Stimulated activated CD4-positive, alpha-beta T cell treated with anti-CD3 and anti-CD28 coated beads, Interleukin-15, amount 100 ng/mL, for 48 hours (primary cell): ENCODE measurements at places on chromosomes 12 and 14.
A peak's percentile ranks its signal among the peaks of the same experiment; 100 is the strongest.

DNA sequence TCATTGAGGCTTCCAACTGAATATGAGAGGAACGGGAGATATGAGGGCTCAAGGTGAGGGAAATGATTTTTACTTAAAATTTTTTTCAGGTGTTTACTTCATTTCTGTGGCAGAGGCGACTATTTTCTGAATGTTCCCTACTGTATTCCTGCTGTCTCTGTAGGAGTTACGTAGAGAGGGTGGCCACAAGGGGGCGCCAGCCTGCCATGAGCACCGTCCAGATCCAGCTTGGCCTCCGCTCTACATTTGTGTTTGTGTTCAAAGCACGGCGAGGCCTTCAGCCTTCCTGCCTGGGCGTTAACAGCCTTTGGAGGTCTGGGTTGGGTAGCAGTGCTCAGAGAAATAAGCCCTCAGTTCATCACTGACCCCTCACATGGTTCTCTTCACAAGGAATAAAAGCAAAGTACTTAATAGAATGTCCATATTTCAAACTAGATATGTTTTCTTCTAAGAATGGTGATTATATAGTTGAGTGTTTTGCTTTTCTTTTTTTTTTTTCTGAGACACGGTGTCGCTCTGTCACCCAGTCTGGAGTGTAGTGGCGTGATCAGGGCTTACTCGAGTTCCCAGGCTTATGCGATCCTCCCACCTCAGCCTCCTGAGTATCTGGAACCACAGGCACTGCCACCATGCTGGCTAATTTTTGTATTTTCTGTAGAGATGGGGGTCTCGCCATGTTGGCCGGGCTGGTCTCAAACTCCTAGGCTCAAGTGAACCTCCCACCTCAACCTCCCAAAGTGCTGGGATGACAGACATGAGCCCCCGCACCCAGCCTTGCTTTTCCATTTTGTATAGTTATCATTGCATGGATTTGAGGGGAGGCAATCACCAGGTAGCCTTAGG is 22.3 kb downstream of the CKB start:
- DNase-seq = peak; percentile 73

GRCh38 chr12:77382096-77382742 is 316.9 kb upstream of the E2F7 start:
- DNase-seq = no peak

GRCh38 chr12:112514926-112515642 is 96.3 kb downstream of the PTPN11 start:
- no peak for DNase-seq

DNA sequence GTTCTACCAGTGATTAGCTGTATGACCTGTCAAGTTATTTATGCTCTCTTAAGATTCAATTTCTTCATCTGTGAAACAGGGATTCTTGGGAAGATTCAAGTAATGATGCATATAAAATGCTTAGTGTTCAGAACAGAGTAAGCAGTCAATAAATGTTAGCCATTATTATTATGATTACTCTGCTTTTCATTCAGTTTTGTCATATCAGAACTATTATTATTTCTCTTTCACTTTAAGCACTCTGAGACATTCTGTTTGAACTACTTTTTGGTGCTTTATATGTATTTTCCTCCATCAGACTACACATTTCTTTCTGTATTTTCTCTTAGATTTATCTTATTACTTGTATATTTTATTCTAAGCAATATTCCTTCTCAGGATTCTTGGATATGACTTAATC is 81.2 kb downstream of the CFAP54 start:
- DNase-seq = no peak

DNA sequence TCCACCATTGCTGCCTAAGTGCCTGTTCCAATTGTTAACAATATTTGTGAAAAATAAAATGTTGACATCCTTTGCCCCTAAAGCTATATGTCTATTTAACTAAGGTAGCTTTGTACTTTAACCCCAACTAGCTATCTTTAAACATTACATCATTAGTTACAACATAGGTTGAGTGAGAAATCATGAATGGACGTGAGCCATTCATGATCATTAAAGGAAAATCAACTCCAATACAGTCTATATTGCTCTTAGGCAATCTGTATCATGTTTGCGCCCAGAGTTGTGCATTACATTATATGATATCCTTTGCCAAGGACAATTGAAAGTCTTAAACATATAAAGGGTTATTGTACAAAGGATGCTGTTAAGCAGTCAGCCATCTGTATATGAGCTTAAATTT is 269.6 kb downstream of the ALX1 start:
- DNase-seq = no peak

- no peak for DNase-seq
Measured at GRCh38 chr14:71623939-71624338, 308.3 kb upstream of the RGS6 start.

DNA sequence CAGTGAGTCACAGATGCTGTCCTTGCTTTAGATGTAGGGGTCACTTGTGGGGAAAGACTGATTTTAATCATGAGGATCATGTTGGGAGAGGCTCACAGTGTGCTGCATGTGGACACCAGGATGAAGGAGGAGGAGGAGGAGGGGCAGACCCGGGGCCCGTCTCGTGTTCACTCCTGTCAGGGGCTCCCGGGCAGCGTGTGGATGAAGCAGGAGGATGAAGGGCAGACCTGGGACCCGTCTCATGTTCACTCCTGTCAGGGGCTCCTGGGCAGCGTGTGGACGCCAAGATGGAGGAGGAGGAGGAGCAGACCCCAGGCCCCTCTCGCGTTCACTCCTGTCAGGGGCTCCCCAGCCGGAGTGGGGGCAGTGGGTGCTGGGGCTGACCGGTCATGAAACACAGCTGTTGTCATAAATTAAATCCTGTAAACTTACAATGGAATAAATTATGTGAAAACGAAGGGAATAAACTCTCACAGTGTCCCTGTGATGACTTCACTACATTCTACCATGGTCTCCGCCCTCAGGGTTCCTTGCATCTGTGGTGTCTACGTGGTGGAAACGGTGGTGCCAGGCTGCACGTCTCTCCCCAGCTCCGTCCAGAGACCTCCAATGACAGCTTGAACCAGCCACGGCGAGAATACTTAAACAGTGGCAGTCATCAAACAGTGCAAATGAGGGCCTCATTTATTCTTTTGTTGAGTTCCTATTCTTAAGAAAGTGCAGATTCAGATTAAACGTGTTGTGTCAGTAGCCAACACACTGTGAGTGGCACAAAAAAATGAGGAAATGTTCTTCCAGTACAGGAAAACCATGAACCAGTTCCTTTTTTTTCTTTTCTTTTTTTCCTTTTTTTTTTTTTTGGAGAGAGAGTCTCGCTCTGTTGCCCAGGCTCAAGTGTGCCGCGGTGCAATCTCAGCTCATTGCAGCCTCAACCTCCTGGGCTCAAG is 37.7 kb upstream of the SFSWAP start:
- no peak for DNase-seq

GRCh38 chr14:98919434-98919833 is 352.6 kb downstream of the BCL11B start:
- no peak for DNase-seq

GRCh38 chr14:54040846-54041245 is 84.2 kb upstream of the BMP4 start:
- DNase-seq = no peak

- DNase-seq = no peak
Measured at GRCh38 chr14:75047506-75047905, 3.8 kb downstream of the MLH3 start.

- no peak for DNase-seq
Measured at GRCh38 chr12:107967170-107967569, 161.9 kb upstream of the WSCD2 start.

DNA sequence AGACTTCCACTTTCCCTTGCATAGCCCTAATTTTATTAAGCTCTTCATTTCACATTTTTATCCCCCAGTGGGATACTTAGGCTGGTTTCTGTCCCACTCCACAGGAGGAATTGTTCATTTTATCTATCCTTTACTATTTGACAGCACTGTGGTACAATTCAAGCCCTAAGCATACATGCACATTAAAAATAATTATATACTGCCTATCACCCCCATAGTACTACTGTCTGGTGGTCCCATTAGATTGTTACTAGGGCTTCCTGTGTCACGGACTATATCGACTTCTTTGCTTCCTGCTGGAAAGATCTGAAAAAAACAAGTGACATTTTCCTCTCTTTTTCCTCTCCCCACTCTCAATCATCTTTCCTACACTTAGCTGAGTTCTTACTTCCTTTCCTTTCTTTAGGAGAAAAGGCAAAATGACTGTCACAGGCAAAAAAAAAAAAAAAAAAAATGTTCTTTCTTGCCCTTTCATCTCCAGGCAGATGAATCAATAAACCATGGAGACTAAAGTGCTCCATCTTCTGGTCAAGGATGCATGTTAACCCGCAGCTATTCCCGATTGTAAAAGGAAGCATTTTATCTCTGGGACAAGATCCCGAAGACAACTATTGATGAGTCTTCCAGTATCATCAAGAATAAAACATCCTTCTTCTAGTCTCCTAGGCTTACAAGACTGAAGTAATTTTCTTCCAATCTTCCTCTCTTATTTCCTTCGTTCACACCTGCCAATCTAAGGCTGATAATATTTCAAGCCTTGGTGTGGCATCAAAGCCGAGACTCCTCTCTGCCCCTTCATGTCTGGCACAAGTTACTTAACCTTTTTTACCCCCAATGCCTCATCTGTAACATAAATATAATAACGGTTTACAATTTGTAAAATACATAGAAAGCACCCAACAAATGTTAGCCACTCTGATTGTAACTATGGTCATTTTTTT is 94.4 kb upstream of the PLEKHG7 start:
- no peak for DNase-seq

- no peak for DNase-seq
Measured at GRCh38 chr14:33505963-33506329, 444.9 kb downstream of the EGLN3 start.

DNA sequence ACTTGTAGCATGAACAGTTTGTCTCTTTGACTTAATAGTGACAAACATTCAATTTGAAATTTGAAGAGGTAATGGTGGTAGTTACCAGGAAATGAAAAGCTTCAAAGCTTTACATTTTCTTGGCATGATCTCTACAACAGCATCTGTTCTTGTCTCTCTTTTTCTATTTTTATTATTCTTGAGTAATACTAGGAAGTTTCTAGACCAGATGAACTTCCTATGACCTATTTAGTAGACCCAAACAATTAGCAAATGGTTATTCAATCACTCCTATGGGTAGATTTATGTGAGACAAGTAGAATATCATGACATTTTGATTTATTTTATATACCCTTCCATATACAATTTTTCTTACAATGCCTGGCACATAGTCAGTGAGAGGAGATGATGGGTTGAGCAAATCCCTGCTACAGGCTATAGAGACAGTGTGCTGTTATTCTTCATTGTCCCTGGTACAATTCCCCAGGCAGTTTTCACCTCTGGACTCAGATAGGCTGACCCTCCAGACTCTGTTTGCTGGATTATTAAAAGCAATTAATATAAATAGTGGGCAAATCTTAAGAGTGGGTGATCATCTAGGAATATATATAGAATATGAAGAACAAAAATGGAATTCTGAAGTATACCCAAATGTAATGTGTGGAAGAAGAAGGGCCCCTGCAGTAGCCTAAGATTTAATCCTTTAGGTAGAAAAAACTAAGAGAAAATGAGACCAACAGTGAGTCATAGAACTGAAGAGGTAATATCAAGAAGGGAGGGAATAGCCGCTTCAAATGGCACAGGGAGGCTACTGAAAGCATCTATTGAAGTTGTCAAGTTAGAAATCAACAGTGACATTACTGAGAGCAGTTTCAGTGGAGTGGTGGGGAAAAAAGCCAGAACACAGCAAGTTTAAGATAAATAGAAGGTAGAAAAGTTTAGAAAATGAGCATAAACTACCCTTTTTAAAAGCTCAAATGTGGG is 512.0 kb downstream of the FOXG1 start:
- DNase-seq = no peak

DNA sequence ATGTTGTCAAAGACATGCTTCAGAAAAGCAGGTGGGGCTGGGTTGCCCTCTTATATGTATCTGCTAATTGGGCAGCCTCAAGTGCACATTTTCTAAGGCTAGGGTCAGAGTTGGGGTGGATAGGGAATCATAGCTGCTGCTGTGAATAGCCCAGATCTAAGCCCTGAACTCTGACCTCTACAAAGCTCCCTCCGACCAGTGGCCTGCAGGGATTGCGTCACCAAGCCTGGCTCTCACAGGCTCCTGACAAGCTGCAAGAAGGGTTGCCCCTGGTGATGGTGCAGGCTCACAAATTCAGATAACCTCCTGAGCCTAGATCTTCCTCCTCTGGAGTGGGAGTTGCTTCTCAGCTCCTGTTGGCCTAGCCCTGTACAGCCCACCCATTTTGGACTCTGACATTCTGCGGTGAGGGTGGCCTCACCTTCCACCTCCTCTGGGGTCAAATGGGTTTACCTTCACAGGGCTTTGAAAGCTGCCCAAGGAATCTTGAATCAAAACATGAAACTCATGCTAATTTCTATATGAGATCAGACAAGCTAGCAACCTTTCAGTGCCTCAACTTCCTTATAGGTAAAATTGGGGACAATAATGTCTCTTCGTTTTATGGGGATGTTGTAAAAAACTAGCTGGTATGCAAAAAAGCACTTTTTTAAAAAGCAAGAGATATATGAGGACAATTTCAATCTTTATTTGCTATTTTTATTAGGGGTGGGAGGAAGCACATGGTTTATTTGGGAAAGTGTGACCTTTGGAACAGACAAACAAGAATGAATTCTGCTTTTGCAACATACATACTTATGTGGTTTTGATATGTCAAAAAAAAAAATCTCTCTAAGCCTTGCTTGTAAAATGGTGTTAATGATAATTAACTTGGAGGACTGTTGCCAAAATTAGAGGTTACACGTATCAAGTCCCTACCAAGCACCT is 4.9 kb upstream of the SUSD6 start:
- DNase-seq = no peak

- DNase-seq = no peak
Measured at GRCh38 chr14:47674148-47674542, 1.3 kb downstream of the MDGA2 start.

DNA sequence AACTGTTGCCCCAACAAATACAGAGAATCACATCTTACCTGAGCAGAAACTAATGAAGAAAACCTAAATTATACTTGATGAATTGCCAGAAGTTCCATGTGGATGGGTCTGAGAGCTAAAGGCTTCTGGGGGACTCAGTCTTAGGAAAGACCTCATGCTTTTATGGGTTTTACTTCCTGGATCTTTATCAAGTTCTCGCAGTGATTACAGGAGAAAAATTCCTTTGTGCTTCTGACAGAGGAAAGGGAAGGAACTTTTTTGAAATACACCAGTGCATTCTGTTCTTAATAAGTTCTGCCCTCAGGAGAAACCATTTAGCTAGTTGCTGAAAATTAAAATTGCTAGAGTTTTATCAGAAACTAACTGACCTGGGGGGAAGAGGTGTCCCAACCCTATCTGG is 203.9 kb upstream of the KITLG start:
- no peak for DNase-seq

DNA sequence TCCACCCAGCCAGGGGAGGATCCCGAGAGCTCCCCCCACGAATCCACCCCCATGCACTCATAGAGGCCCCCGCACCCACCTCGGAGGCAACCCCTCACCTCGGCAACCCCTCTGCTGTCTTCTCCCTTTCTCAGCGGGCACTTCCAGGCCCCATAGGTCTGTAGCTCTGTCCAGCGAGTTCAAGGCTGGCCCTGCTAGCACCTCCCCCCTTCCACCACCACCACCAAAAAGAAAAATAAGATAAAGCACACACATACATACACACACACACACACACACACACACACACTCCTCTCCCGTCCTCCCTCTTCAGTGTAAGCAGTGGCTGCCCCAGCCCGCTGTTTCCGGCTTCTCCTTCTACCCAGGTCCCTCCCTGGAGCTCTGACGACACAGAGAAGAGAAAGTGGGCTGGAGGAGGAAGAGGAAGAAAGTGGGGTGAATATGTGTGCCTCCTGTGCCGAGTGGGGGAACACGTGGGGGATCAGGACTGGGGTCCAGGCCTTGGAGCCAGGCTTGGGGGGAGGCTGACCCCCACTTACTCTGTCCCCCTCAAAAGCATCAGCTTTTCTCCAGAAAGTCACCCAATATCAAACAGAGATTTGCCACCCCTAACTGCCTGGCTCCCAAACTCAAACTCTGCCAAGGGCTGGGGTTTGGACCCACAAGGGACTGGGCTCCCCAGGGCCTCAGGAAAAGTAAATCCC is at the start of gene STAT6:
TSS of gene STAT6 (minus strand) at position 332 of the 704 bp plus-strand sequence. CDS start 3,084 bp downstream, outside the sequence.
- peak; percentile 74 for DNase-seq
